Activated naive CD8-positive, alpha-beta T cell treated with anti-CD3 and anti-CD28 coated beads, Interleukin-2, amount 50 U/mL, for 24 hours (primary cell): ENCODE measurements at places on chromosomes 7 and 10.
A peak's percentile ranks its signal among the peaks of the same experiment; 100 is the strongest.

DNA sequence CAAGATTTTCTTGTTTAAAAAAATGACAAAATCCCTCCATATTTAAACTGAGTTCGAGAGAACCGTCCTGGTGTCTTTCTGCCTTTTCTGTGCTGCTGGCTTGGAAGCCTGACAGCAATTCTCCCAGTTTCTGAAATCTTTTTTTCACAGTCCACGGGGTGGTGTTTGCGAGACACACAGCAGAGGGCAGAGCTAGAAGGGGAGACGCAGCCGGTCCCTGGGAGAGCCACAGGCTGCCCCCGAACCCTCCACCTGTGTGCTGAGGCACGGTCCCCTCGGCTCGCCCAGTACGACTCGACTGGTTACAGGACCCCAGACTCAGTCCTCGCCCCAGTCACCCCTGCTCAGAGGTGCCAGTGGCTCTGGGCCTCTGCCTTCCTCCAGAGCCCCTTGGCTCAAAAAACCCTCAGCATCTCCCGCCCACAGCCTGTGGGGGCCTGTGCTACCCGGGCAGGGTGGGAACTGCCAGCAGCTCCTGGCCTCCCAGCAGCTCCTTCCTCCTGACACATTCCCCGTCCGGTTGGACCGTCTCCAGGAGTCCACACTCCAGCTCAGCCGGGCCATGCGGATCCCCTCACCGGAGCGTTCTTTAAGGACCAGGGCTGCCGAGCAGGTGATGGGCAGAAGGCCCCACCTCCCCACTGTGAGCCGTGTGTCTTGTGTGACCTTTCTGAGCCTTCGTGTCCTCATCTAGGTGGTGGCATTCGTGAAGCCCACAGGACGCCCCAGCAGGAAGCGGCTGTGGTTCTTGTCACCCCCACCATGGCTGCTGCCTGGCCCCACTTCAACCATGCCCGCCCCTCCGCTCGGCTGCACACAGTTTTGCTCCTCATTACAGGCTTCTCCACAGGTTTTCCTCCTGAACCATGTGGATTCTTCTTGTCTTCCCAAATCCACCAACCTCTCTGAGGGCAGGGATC, 52.3 kb upstream of the EN2 start:
- DNase-seq, result peak; percentile 12

DNA sequence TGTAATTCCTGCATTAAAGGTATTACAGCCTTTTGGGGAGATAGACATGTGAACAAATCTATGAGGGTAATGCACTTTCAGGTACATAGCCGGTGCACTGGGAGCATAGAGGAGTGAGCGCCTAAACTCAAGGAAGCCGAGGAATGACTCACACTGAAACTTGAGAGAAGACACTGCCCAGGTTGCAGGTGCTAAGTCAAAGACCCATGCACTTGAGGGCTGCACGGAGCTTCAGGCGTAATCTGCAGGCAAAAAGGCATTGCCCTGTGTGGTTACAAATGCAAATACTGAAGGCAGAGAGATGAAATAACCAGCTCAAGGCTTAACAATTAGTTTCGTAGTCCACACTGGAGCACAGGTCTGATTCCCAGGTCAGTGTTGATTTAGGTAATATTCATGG, 51.0 kb upstream of the OSBPL3 start:
- no peak for DNase-seq

- DNase-seq, result no peak
Measured at GRCh38 chr7:143909863-143910262, 7.9 kb upstream of the TCAF1 start.

- DNase-seq, result no peak
Measured at GRCh38 chr7:112882991-112883390, 92.8 kb upstream of the TMEM168 start.

GRCh38 chr7:70712942-70713341, 419.0 kb upstream of the GALNT17 start:
- DNase-seq, result no peak

GRCh38 chr10:36577126-36577525, 548.3 kb upstream of the ANKRD30A start:
- DNase-seq, result no peak

- DNase-seq, result no peak
Measured at GRCh38 chr7:32255036-32255435, 184.8 kb upstream of the PDE1C start.

DNA sequence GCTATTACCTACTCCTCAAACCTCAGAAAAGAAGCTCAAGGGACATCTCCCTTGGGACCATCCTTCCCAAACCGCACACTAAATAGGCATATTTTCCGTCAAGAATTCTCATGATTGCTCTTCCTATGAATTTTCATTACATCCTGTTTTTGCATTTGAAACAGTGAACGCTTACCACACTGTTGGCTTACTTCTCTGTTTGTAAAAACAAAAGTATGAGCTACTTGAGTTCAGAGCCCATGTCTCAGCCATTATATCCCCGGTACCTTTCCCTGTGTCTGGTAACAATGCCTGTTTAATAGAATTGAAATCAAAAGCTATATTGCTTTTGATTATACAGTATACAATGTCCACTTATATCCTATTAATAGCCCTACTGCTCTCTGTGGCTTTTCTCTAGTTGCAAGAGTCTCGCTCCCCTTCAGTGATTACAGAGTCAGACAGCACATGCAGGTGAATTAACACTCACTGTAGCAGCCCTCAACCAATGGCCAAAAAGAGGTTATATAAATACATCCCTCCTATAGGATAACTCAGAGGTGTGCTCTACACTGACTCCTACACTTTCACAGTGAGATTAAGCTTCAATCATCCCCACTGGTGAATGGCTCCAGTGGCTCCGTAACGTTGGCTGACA, 264.4 kb downstream of the SORCS1 start:
- DNase-seq, result no peak

DNA sequence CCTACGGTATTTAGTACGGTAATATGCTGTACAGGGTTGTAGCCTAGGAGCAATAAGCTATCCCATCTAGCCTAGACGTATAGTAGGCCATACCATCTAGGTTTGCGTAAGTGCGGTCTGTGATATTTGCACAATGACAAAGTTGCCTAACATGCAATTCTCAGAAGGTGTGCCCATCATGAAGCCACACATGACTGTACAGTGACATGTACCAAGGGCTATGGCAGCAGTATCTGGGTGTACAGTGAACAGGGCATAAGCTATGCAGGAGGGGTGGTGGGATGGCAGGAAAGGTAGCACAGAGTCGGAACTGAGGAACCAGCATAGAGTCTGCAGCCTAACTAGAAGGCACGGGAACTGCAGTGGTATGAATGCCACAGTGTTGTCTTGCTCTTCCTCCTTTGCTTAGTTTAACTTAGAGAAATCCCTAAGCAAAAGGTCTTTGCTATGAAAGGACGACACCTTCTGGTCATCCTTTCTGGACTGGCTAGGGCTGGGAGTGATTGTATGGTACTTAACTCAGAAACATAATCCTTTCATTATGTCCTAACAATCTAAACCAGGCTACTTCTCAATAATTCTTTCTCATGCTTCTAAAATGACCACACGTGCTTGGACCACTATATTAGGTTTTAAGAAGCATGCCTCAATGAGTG, 93.5 kb downstream of the DYNC1I1 start:
- DNase-seq, result no peak

GRCh38 chr10:92125144-92125543, 165.7 kb downstream of the CPEB3 start:
- DNase-seq, result no peak

DNA sequence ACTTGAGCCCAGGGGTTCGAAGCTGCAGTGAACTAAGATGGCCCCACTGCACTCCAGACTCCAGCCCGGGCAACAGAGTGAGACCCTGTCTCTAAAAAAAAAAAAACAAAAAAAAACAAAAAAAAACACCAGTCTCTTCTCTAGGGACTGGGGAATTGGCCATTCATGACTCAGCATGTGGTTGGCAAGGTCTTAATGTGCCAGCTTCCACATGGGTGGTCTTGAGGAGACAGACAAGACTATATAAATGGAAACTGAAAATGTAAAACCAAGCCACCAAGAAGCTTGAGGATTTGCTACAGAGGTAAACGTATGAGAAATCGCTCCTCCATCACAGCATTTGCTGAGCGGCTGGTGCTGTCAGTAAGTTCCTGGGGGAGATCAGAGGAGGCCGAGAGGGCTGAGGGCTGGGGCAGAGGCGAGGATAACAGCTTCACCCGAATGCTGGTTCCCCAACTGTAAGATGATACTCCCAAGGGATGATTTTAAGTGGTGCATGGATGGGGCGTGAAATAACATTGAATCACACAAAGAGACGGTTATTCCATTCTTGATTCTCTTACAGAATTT, 128.7 kb downstream of the C10orf105 start:
- no peak for DNase-seq

DNA sequence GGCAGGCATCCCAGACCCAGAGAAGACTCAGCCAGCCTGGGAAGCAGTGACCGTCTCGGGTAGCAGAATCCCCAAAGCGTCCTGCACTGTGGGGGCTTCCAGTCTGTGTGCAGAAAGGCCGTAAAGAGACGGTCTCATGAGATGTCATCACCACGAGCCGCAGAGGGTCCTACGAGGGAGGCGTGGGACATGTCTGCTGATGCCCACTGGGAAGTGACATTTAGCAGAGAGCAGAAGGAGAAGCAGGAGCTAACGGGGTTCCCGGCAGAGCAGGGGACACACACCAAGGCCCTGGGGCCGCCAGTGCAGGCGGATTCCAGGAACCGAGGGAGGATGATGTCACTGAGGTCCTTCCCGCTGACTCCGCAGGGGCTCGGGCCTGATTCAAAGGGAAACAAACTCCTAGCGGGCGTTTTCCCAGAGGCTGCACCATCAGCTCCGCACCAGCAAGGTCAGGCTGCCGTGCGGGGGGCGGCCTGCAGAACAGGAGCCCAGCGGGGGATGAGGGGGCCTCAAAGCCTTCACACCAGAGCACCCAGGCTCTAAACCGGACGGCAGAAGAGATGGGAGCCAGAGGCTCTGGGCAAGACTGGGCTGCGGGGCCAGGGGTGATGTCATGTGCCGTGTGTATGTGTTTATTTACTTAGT, 85.4 kb upstream of the PDGFA start:
- peak; percentile 48 for DNase-seq

- DNase-seq, result no peak
Measured at GRCh38 chr7:122675011-122675410, 23.9 kb downstream of the RNF133 start.

DNA sequence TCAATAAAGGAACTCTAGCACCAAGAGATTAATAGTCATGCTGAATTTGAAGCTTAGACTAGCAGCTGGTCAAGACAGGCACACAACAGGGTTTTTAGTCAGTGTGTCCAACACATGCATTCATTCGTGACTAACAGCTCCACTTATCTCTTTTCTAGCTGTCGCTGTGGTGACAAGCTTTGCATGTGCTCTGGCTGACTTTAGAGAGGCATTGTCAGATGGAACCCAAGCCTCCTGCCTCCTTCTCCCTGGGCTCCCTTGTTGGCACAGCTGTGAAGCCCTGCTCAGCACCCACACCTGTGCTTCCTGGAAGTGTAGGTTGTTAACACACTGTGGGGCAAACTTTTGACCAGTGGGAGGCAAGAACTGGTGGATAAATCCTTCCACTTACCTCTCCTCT, 9.8 kb upstream of the AGK start:
- DNase-seq, result no peak

- DNase-seq, result peak; percentile 77
Measured at GRCh38 chr7:151168003-151168786, 701 bp upstream of the GBX1 start.
